Retina (tissue), 1 donor: ENCODE measurements at places on chromosomes 1 and 21.

DNA sequence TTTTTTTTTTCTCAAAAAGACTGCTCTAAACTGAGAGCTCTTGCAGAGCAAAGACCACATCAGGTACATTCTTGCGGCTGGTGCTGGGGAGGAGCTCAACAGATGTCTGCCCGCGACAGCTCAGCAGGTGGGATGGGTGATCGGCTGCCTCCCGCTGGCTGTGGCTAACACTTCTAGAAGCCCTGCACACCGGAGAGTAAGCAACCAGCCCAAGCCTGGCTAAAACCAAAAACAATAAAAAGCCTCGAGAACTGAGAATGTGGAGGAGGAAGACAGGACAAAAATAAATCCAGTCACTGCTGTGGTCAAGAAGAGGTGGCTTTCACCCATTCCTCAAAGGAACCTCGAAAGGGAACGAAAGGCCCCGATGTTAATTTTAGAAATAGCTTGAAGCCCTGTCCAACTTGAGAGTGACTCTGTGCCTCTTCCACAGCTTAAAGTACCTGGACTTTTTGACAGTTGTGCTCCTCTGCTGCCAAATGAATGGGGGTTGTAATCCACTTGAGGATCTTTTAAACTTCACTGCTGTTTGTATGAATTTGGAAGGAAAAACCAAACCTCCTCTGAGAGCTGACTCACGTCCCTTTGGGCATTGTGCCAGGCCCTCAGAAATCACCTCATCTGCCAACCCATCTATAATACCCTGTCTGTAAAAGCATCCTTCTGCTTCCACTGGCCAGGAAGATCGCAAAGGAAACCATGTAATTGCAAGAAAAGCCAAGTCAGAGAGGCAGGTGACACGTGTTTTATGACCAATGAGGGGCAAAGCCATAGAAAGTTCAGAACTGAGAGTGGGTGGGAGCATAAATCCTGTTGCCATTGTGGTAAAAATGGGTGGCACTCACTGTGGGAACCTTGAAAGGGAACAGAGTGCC is 78.6 kb downstream of the KCNN3 start:
- DNase-seq: no peak

GRCh38 chr1:202160377-202160940 is at the start of gene PTPN7:
TSS of gene PTPN7 (minus strand) at chr1:202160602. CDS start at chr1:202159402, 1,200 bp downstream.
- DNase-seq: no peak

GRCh38 chr1:91826649-91827048 is 59.3 kb downstream of the TGFBR3 start:
- no peak for DNase-seq

GRCh38 chr1:225418059-225418458 is 9.8 kb downstream of the LBR start:
- no peak for DNase-seq

DNA sequence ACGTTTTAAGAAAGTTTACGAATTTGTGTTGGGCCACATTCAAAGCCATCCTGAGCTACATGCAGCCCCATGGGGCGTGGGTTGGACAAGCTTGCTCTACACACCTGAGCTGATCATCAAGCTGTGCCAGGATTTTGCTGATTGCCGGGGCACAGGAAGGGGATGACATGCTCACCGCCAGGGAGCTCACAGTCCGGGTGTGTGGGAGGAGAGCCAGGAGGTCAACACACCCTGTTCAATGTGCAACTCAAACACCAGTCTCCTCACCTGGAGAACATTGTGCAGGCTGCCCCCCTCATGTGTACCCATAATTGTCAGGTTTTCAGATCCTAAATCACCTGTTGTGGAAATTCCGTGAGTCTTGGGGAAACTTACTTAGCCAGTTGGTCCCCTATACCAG is 969 bp downstream of the CYP4A11 start:
- DNase-seq: no peak

DNA sequence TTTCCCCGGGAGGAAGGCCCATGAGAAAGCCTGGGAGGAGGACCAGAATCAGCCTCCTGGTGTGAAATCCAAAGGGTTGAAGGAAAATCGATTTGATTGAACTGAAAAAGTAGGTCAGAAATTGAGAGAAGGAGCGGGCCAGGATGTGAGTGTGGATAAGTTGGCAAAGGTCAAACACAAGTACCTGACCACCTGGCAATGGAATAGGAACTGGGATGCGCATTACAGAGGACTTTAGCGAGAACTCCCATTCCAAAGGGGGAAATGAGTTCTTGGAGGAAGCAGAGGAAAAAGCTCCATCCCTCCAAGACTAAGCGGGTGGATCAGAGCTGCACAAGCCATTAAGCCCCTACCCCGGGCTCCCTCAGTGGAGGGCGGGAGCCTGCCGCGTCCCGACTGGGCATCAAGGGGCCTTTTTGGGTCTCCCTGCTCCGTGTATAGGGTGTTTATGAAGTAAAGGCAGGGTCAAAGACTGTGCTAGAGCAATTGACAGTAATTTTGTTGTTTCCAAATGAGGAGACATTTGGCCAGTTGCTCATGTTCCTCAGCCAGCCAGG is 56.4 kb downstream of the TGFB2 start:
- DNase-seq: peak; percentile 28

DNA sequence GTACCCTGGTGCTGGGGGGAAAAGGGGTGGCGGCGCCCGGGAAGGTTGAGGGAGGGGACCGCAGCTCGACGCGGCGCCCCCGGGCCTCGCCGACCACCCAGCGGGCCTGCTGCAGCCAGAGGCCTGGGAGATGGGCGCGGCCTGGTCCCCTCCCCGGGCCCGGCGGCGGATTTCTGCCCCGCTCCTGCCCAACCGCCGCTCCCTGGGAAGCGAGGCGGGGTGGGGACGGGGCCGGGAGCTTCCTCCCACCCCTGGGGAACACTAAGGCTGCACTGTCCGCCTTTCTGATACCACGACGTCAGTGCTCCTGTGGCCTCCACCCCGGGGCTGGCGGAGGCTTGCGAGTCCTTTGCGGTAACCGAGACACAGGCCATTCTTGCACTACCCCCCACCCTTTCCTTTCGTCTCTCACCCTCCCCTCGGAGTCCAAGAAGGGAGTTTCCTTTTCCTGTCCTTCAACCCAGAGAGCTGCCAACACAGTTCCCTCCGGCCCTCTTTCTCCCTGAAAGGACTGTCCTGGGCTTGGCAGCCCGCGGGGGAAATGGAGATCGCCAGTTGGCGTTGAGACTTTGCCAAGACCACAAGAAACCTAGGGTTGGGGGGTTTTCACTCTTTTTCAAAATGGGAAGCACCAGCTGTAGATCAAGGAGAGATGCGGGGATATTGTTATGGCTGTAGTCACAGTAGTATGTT is 742 bp downstream of the SH3GLB1 start:
- DNase-seq: peak; percentile 93

DNA sequence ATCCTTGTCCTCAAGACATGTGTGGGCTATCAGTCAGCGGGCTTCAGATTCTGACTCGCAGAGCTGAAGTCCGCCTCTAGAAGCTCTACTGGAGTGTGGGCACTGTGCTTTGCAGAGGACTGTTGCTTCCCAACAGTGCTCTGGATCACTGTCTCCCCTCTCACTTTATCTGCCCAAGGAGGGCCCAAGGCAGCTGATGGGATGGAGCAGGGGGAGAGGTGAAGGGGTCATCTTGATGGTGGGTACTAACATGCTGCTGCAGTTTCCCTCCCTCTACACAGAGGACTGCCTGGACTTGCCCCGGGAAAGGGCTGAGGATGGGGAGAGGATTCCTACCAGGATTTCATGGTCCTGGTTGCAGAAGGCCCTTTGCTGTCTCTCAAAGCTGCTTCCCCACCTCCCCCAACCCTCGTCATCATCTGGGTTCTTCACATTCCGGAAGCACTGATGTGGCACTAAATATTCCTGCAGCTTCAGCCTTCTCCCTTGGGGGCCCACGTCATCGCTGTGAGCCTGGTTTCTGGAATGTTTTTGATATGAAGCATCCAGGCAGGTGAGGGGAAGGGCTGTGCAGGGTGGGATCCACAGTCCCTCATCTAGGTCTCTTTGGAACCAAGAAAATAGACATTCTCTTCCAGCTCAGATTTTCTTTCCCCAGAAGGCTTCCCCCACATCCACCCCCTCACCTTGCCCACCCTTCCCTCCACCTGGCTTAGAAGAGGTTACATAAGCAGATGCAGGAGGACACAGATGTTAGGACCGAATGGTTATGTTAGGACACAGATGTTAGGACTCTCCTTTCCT is 23.2 kb downstream of the NUAK2 start:
- peak; percentile 79 for DNase-seq

- DNase-seq: no peak
Observed at GRCh38 chr1:231338270-231339128, at the start of gene SPRTN. TSS of gene SPRTN (plus strand) at chr1:231338293. CDS start at chr1:231338384, 91 bp downstream.

GRCh38 chr1:236492378-236492777 is 31.4 kb upstream of the LGALS8 start:
- no peak for DNase-seq

DNA sequence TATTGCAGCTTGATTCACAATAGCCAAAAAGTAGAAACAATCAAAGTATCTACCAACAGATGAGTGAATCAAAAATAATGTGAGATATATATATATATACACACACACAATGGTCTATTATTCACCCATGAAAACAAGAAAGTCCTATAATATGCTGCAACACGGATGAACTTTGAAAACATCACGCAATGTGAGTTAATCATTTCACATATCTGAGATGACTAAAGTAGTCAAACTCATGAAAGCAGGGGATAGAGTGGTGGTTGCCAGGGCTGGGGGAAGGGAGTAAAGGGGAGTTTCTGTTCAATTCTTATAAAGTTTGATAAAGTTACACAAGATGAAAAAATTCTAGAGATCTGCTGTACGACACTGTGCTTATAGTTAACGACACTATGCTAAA is 1234.8 kb downstream of the MRPL39 start:
- DNase-seq: no peak

DNA sequence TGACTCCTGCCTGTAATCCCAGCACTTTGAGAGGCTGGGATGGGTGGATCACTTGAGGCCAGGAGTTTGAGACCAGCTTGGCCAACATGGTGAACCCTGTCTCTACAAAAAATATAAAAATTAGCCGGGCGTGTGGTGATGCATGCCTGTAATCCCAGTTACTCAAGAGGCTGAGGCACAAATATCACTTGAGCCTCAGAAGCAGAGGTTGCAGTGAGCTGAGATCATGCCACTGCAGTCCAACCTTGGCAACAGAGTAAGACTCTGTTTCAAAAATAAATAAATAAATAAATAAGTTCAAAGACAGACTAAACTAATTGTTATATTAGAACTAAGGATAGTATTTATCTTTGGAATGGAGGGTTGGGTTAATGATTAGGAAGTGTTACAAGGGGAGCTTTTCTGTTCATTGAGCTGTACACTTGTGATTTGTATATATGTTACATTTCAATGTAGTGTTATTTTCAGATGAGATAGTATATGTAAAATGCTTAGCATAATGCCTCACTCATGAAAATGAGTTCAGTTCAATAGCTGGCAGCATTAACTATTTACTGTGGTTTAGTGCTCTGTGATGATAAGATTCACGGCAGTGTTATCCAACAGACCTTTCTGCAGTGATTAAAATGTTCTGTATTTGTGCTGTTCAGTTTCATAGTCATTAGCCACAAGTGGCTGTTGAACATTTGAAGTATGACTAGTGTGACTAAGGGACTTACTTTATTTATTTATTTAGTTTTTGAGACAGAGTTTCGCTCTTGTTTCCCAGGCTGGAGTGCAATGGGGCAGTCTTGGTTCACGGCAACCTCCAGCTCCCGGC is 47.7 kb downstream of the OSBPL9 start:
- no peak for DNase-seq

DNA sequence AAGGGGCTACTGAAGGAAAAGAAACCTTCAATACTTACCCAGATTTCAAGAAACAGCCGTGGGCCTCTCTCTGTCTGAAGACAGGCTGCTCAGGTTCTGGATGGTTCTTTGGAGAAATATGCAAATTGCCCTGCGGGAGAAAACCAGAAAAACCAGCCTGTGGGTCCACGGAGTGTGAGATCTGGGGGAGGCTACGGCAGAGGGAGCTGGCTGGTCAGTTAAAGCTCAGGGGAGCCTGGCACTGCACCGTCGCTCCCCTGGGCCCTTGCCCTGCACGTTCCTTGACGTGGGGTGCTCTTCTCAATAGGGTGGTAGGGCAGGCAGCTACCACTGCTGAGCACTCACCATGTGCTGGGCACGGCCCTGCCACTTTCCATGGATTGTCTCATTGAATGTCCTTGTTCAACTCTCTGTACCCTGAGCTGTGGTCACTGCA is 12.7 kb downstream of the TMCO4 start:
- no peak for DNase-seq

- DNase-seq: no peak
Observed at GRCh38 chr1:184810735-184811343, 56.2 kb upstream of the EDEM3 start.

DNA sequence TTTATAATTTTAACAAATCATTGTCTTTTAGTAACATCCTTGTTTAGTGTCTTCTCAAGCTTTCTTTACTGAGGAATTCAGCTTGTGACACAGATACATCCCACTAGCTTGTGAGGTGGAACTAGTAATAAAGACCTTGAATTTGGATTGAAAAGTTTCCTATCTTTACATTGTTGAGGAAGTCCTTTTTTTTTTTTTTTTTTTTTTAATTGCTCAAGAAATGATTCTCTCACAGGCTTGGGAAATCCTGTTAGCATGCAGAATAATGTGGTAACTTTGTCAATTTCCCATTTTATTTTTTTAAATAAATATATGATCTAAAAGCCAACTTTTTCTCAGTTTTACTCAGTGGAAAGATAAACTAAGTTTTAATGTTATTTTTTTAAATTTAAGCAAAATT is 15.8 kb downstream of the DENND2D start:
- no peak for DNase-seq

DNA sequence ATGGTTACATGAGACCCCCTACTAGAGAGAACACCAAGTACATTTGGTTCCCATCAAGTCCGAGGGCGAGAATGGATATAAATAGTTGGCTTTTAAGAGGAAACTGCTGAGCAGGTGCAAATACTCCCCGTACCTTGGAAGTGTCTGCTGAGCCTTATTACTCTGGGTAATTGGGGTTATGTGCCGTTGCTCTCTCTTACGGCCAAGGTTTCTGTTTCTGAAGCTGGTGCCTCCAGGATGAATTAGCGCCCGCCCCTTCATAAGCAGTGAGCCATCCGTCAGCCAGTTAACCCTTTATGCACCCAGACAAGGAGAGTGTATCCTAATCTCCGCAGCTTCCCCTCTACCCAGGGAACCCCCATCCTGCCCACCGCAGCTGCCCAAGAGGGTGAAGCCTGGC is 90.4 kb upstream of the AJAP1 start:
- DNase-seq: no peak

DNA sequence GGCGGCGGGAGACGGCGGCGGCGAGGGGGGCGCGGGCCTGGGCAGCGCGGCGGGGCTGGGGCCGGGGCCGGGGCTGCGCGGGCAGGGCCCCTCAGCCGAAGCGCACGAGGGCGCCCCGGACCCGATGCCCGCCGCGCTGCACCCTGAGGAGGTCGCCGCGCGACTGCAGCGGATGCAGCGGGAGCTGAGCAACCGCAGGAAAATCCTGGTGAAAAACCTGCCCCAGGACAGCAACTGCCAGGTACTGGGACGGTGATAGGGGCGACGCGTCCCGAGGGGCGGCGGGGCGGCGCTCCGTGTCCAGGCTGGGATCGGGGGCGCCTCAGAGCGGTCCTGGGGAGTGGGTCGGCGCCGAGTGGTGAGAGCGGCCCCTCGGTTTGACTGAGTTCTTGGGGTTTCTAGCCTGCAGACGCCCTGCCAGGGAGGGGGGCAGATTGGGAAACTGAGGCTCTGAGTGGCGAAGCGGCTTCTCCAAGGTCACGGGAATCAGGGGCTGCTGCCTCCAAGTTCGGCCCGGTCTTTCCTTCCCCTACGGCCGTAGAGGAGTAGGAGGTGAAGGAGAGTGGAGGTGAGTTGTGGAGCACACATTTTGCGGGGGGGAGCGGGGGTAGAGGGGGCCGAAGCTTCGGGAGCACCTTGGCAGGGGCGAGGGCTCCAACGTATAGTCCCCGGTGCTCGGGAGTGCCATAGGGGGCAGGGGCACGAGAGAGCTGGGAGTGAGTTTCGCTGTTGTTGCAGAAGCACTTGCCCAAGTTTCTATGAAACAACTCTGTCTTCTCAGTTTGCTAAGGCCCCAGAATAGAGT is 508 bp downstream of the RAVER2 start:
- DNase-seq: peak; percentile 82
